ENCODE measurements at places on chromosomes 12 and 14.

- DNase-seq: no peak
Observed at GRCh38 chr14:64726585-64726890, 22.3 kb downstream of the PLEKHG3 start.

DNA sequence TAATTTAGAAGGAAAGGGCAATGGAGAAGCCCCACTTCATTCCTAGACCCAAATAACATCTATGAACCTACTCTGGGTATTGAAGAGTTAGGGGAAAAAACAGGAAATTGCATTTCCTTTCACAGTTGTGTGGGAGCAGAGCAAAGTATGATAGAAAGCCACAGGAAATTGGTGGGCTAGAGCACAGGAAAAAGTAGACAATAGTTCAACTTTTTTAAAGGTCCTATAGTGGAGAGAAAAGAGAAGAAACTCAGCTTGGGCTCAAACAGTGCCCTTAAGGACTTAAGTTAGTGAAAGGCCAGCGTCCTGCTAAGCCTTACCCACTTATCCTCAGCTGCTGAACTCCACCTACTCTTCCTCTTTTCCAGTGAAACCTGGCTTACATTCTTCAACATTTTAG, 258.1 kb downstream of the DPY19L2 start:
- DNase-seq: no peak

DNA sequence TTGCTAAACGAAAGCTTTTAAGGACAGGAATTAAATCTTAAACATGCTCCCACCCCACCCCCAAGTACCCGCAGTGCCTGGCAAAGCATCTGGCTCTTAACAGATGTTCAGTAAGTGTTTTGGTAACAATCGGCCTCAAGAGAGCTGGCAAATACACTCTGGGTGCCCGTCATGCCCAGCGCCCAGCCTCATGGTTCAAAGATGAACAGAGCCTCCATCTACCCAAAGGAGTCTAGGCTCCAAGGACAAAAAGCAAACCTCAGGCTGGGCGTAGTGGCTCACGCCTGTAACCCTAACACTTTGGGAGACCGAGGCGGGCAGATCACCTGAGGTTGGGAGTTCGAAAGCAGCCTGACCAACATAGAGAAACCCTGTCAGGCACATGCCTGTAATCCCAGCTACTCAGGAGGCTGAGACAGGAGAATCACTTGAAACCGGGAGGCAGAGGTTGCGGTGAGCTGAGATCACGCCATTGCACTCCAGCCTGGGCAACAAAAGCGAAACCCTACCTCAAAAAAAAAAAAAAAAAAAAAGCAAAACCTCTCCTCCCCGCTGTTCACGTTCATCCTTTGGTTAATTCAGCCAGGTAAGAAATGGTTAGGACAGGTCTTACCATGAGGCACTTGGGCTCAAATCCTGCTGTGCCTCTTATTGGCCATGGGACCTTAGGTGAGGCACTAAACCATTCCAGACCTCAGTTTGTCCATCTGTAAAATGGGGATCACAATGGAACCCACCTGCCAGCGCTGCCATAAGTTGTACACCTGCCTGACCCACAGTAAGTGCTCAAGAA, 151.3 kb downstream of the BCL11B start:
- DNase-seq: peak; percentile 22

- no peak for DNase-seq
Observed at GRCh38 chr12:120261951-120262851, 3.3 kb downstream of the PXN start.

GRCh38 chr12:47303995-47304560, 224.3 kb upstream of the AMIGO2 start:
- no peak for DNase-seq

- DNase-seq: no peak
Observed at GRCh38 chr14:24996930-24997725, 52.8 kb downstream of the STXBP6 start.

- no peak for DNase-seq
Observed at GRCh38 chr12:95646781-95647190, 95.5 kb upstream of the USP44 start.

- no peak for DNase-seq
Observed at GRCh38 chr12:5456906-5457305, 25.0 kb downstream of the NTF3 start.
